ENCODE measurements at places on chromosomes 3 and 15. TPM values are rescaled to one million over a fixed set of nuclear protein-coding genes. Genes with fewer than 3 reads are reported as not detected.

Gene MOBP
- total RNA-seq, result not detected

Gene KBTBD8
- total RNA-seq, result 5.8 TPM

Gene TICRR
- total RNA-seq, result 0.12 TPM

Gene TLR9
- 0.17 TPM for total RNA-seq

Gene ITIH1
- total RNA-seq, result not detected

Gene SNRPN
- total RNA-seq, result 395 TPM

Gene FURIN
- 49.9 TPM for total RNA-seq

Gene PIGZ
- total RNA-seq, result 2.8 TPM

Gene ITPR1
- 16.6 TPM for total RNA-seq

Gene FEZF2
- total RNA-seq, result not detected

Gene C3orf22
- total RNA-seq, result not detected

Gene RNU5B-1
- total RNA-seq, result 40.8 TPM

Gene THAP10
- 4.7 TPM for total RNA-seq

Gene LRRC31
- total RNA-seq, result not detected

Gene STRIT1
- total RNA-seq, result 0.79 TPM

Gene AHSG
- total RNA-seq, result not detected

Gene SKOR1
- total RNA-seq, result 0.07 TPM

Gene FAH
- total RNA-seq, result 21.9 TPM

Gene SPTSSB
- 0.20 TPM for total RNA-seq

Gene MKRN2OS
- total RNA-seq, result not detected

Gene CLRN1
- total RNA-seq, result not detected
